ENCODE measurements at places on chromosomes 1 and 21. TPM values are rescaled to one million over a fixed set of nuclear protein-coding genes. Genes with fewer than 3 reads are reported as not detected.

DNA sequence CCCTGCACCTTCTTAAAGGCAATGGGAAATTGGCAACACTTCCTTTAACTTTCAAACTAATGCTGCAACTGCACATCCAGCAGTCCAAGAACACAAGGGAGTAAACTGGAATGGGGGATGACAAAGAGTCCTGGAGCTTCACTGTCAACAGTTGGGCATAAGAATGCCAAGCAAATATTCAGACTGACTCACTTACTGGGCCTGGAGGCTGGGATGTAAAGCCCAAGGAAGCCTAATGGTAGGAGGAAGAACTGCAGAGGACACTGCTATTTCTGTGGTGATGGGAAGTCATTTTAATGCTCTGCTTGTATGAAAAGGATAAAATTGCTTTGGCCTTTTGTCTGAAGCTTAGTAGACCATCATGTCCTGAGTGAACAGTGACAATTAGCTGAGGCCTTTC, 15.7 kb upstream of the DMRTA2 start:
- H3K4me3 ChIP-seq, result no peak overlapping the region
- no peaks in the 10 kb centered on the region for H3K36me3 ChIP-seq
- H3K27ac ChIP-seq, result no peak overlapping the region

GRCh38 chr1:215263636-215264035, 181.1 kb downstream of the KCNK2 start:
- no peak overlapping the region for H3K27ac ChIP-seq
- no peaks in the 10 kb centered on the region for H3K27me3 ChIP-seq
- H3K36me3 ChIP-seq, result no peaks in the 10 kb centered on the region
- no peak overlapping the region for H3K4me3 ChIP-seq

- H3K36me3 ChIP-seq, result no peaks in the 10 kb centered on the region
- H3K27me3 ChIP-seq, result no peaks in the 10 kb centered on the region
- no peak overlapping the region for H3K4me3 ChIP-seq
- H3K4me1 ChIP-seq, result peaks cover 7% of the 10 kb centered on the region
These were observed 102.1 kb downstream of the WDR4 start for GRCh38 chr21:42777064-42777756.

The PRPF38A gene
- total RNA-seq, result 40.4 TPM

- no peaks in the 10 kb centered on the region for H3K36me3 ChIP-seq
- no peak overlapping the region for H3K4me3 ChIP-seq
- H3K27ac ChIP-seq, result no peak overlapping the region
- H3K4me1 ChIP-seq, result no peaks in the 10 kb centered on the region
These were observed 42.3 kb upstream of the RUNX3 start for GRCh38 chr1:24972221-24972914.

- DNase-seq, result no peak
- no peaks in the 10 kb centered on the region for H3K27me3 ChIP-seq
- H3K4me1 ChIP-seq, result no peaks in the 10 kb centered on the region
- H3K27ac ChIP-seq, result no peak overlapping the region
- H3K4me3 ChIP-seq, result no peak overlapping the region
- no peaks in the 10 kb centered on the region for H3K36me3 ChIP-seq
These were observed 201.4 kb upstream of the SGIP1 start for GRCh38 chr1:66332548-66332901.

DNA sequence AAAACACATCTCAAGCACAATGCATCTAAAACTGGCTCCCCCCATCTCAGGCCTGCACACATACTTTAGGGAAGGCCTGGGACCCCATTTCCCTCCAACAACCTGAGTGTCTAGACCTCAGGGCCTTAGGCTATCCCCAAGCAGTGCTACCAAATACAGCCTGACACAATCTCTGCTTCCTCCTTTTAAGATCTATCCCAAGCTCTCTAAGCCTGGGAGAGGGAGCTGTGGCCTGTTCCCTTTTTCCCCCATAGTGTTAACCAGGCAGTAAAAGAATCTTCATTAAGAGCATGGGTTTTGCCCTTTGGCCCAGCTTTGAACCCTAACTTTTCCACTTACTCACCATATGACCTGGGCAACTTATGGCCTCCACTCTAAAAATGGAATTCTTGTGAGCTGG, 10.8 kb upstream of the COL8A2 start:
- no peak for DNase-seq
- no peak overlapping the region for H3K4me3 ChIP-seq
- no peaks in the 10 kb centered on the region for H3K36me3 ChIP-seq
- no peak overlapping the region for H3K27ac ChIP-seq
- no peaks in the 10 kb centered on the region for H3K27me3 ChIP-seq

The TMEM9 gene
- 111 TPM for total RNA-seq

DNA sequence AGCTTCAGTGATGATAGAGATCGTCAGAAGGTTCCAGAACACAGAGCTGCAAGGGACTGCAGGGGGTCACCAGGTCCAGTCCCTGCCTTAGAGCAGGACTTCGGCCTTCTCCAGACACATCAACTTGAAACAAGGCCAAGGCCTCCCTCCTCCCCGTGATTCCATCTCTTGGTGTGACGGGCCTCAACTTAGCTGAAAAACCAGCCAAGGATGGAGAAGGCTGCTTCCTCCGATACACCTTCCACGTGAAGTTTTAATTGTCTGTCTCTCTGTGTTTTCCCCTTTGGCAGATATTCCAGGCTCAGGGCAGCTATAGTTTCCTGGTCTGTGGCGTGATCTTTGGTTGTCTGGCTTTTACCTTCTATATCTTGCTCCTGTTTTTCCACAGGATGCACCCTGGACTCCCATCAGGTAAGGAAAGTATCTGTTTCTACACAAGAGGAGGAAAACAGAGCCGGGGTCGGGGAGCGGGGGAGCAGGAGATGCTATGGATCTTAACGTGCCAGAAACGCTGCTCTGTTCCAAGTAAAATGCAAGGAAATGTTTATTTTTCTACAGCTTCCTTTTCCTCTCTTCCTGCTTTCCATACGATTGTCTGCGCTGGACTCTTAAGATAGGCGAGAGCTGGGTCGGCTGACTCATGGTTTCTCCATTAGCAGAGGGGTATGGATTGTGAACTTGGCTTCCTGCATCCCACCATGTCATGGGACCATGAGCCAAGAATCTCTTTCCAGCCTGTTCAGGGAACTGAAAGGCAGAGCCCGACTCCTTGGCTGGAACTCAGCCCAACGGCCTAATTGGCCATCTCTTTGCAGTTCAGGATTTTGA, 32.8 kb downstream of the ELK4 start:
- H3K4me3 ChIP-seq, result no peak overlapping the region
- no peaks in the 10 kb centered on the region for H3K27me3 ChIP-seq
- no peak for DNase-seq
- 0 out of 2 replicates have a peak, but pooled peaks cover 1% of the 10 kb centered on the region for H3K36me3 ChIP-seq
- H3K27ac ChIP-seq, result no peak overlapping the region

DNA sequence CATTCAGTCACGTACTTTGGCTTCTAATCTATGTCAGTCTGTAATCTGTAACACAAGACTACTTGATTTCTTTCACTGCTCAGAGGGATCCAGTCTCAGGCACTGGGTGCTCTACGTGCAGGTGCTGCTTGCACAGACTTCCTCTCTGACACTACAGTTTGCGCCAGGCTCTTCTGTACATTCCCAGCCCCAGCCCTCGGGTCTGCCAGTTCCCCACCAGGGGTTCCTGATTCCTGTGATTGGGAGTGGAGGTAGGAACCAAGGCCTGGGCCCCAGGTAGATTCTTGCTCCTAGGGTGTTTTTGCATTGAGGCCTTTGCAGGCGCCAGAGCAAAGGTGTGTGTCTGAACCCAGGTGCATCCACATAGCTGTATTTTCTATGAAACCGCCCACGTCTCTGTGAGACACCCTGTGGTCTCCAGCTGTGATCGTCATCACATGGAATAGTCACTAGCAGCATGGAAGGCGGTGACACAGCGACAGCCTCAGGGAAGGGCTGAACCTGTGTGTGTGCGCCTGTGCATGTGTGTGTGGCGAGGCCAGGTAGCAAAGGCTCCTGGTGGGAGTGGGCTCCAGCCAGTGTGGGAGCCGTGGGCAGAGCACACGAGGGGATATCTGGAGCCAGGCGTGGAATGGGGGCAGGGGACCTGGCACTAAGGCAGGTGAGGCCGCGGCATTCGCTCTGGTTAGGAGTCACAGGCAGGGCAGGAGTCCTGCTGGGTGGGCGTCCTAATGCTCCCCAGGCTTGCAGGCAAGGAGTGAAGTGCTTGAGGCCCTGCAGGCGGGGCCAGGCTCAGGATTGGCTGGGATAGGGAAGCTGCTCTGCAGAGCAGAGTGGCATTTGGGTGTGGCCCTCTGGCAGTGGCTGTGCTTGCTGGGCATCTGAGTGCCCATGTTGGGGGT, 5.2 kb downstream of the GJC2 start:
- no peak for DNase-seq
- H3K27me3 ChIP-seq, result no peaks in the 10 kb centered on the region
- no peaks in the 10 kb centered on the region for H3K36me3 ChIP-seq
- H3K27ac ChIP-seq, result no peak overlapping the region
- no peak overlapping the region for H3K4me3 ChIP-seq

The PLA2G2D gene
- total RNA-seq, result not detected

GRCh38 chr1:173553312-173553711, 49.6 kb downstream of the SLC9C2 start:
- H3K36me3 ChIP-seq, result no peaks in the 10 kb centered on the region
- no peaks in the 10 kb centered on the region for H3K4me1 ChIP-seq
- no peak overlapping the region for H3K27ac ChIP-seq
- no peak overlapping the region for H3K4me3 ChIP-seq
- no peaks in the 10 kb centered on the region for H3K27me3 ChIP-seq

The FAM72A gene
- 12.3 TPM for total RNA-seq

The SIPA1L2 gene
- total RNA-seq, result 18.6 TPM

The PHTF1 gene
- total RNA-seq, result 12.7 TPM

The HUNK gene
- total RNA-seq, result 7.5 TPM

- H3K27me3 ChIP-seq, result no peaks in the 10 kb centered on the region
- H3K36me3 ChIP-seq, result no peaks in the 10 kb centered on the region
- no peaks in the 10 kb centered on the region for H3K4me1 ChIP-seq
- H3K4me3 ChIP-seq, result no peak overlapping the region
These were observed 9.2 kb upstream of the VPS26C start for GRCh38 chr21:37276377-37276776.

- H3K4me1 ChIP-seq, result no peaks in the 10 kb centered on the region
- DNase-seq, result no peak
- no peaks in the 10 kb centered on the region for H3K36me3 ChIP-seq
- no peak overlapping the region for H3K27ac ChIP-seq
These were observed 204.8 kb upstream of the GALNT2 start for GRCh38 chr1:229862017-229862774.

DNA sequence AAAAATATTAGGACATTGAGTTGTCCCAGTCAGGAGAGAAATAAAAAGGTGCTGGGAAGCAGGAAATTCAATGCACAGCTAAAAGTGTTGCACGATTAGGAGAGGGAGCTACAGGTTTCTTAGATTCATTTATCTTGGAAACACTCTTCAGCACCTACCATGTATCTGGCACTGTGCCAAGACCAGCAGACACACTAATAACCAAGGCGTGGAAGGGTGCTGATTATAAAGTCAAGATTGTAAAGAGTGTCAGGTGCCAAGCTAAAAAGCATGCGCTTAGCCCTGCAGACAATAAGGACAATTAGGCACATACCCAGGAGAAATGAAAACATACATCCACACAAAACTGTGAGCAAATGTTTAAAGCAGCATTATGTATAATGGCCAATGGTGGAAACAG, 129.9 kb downstream of the DSCAM start:
- H3K4me1 ChIP-seq, result no peaks in the 10 kb centered on the region
- H3K27ac ChIP-seq, result no peak overlapping the region
- no peak overlapping the region for H3K4me3 ChIP-seq

GRCh38 chr1:232891656-232892317, 58.6 kb upstream of the NTPCR start:
- DNase-seq, result no peak
- no peaks in the 10 kb centered on the region for H3K36me3 ChIP-seq

DNA sequence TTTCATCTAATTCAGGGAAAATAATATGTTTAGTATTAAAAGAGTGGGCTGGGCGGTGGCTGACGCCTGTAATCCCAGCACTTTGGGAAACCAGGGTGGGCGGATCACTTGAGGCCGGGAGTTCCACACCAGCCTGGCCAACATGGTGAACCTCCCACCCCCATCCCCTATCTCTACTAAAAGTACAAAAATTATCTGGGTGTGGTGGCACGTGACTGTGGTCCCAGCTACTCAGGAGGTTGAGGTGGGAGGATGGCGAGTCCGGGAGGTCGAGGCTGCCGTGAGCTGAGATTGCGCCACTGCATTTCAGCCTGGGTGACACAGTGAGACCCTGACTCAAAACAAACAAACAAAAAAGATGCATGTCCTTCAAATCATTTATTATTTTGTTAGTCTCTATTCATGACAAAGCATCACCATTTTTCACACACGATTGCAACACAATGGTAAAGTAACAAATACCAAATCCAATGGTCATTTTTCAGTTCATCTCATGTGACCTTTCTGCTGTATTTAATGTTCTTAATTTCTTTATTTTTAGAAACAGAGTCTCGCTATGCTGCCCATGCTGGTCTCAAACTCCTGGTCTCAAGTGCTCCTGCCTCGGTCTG, 1.0 kb downstream of the MSH4 start:
- no peak for DNase-seq
- no peaks in the 10 kb centered on the region for H3K36me3 ChIP-seq
- H3K4me3 ChIP-seq, result no peak overlapping the region
- H3K27me3 ChIP-seq, result no peaks in the 10 kb centered on the region
- no peak overlapping the region for H3K27ac ChIP-seq

DNA sequence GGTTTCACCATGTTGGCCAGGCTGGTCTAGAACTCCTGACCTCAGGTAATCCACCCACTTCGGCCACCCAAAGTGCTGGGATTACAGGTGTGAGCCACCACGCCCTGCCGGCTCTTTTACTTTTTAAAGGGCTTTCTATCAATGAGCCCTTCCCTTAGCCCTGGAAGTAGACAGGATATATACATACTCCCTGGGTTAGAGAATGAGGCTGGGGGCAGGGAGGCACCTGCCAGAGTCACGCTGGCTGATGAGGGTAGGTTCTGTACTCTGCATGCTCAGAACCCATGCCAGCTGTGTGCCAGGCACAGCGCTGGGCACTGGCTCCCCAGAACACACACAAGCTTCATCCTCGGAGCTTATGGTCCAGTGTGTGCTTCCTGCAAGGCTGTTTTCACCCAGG, 113.6 kb upstream of the IPO9 start:
- no peak for DNase-seq
- no peaks in the 10 kb centered on the region for H3K36me3 ChIP-seq
- 0 out of 2 replicates have a peak, but pooled peaks cover 8% of the 10 kb centered on the region for H3K4me1 ChIP-seq

The LCE3D gene
- total RNA-seq, result not detected

The BRINP3 gene
- total RNA-seq, result not detected

The COL8A2 gene
- total RNA-seq, result 0.18 TPM

The RIMS3 gene
- total RNA-seq, result 3.1 TPM

- H3K36me3 ChIP-seq, result peaks cover 5% of the 10 kb centered on the region
- H3K27ac ChIP-seq, result peak overlapping the region; percentile 97
- H3K27me3 ChIP-seq, result no peaks in the 10 kb centered on the region
- DNase-seq, result no peak
These were observed 781 bp upstream of the METTL13 start for GRCh38 chr1:171780583-171781175.

- H3K36me3 ChIP-seq, result no peaks in the 10 kb centered on the region
- peaks cover 79% of the 10 kb centered on the region for H3K4me1 ChIP-seq
- no peak overlapping the region for H3K4me3 ChIP-seq
- peak overlapping the region; percentile 85 for H3K27ac ChIP-seq
- no peak for DNase-seq
These were observed 76.2 kb downstream of the PBX1 start for GRCh38 chr1:164635059-164635802.

GRCh38 chr1:219963432-219963831, 35.1 kb upstream of the SLC30A10 start:
- H3K27ac ChIP-seq, result no peak overlapping the region
- H3K4me1 ChIP-seq, result peaks cover 14% of the 10 kb centered on the region
- DNase-seq, result no peak
